ENCODE measurements at places on chromosomes 5 and 9. TPM values are rescaled to one million over a fixed set of nuclear protein-coding genes. Genes with fewer than 3 reads are reported as not detected.

KIF24 gene
- total RNA-seq, result 3.3 TPM

SPINK13 gene
- not detected for total RNA-seq

SPATA31A3 gene
- total RNA-seq, result not detected

ACSL6 gene
- 7.4 TPM for total RNA-seq

GALNT12 gene
- total RNA-seq, result 73.6 TPM

KIAA0825 gene
- total RNA-seq, result 5.4 TPM

HAND1 gene
- total RNA-seq, result 0.54 TPM

UNC13B gene
- 44.5 TPM for total RNA-seq

GRCh38 chr9:105158020-105158419, 86.4 kb upstream of the SLC44A1 start:
- DNase-seq, result no peak

DNA sequence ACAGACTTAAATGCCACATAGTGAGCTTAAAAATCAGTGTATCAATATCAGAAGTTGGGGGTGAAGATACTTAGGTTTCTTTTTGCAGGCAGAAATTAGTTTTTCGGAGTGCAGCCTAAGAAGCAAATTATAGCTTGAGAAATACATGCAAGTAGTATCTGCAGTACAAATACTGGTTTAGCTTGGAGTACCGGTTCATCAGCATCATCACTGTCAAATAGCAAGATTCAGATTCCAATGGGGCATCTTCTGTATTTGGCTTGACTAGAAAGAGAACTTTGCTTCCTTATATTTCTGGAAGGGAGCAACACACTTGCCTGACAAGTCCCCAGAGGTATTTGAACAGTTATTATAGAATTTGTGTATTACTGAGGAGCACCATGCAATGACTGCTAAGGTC, 19.8 kb downstream of the SLC31A1 start:
- DNase-seq, result no peak

DNA sequence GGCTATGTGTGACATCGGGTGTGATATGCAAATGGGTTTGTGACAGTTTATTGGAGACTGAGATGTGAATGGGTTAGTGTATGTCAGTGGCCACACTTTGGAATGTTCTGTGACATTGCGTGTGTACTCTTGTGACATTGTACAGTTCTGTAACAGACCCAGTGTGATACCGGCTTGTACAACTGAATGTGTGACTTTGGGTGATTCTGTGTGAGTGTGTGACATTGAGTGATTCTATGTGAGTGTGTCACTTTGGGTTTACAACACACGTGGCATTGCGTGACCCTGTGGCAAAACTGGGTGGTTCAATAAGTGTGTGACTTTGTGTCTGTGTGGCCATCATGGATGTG, 38.2 kb downstream of the CXXC5 start:
- DNase-seq, result no peak

GRCh38 chr9:122904466-122904822, 715 bp downstream of the RC3H2 start:
- DNase-seq, result no peak

- no peak for DNase-seq
Measured at GRCh38 chr5:65481171-65481581, 544 bp downstream of the ADAMTS6 start.

GRCh38 chr9:22005021-22005701, 3.9 kb downstream of the CDKN2B start:
- no peak for DNase-seq

DNA sequence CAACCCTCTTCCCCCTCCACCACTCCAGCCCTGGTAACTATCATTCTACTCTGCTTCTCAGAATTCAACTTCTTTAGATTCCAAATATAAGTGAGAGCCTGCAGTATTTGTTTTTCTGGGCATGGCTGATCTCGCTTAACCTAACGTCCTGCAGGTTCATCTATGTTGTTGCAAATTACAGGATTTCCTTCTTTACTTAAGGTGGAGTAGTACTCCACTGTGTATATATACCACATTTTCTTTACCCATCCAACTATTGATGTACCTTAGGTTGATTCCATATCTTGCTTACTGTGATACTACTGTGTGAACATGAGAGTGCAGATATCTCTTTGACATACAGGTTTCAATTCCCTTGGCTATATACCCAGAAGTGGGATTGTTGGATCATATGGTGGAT, 106.3 kb upstream of the ZNF366 start:
- no peak for DNase-seq

GRCh38 chr5:78597068-78597973, 51.3 kb downstream of the LHFPL2 start:
- no peak for DNase-seq

DNA sequence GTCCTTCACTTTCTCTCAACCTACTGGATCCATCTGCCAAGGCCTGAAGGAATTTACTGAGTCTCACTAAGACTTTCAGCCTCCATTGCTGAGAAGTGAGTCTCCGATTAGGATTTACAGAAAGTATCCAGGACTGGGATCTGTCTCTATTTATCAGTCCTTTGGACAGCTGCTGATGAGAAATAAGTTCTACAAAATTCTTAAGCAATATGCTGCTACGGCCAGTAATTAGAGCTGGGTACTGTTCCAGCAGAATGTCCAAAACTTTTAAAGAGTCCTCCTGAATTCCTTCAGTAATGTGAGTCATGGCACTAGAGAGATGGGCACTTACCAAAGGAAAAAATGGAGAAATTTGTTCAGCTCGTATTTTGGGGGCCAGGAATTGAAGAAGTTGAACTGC, 5.9 kb downstream of the TEX10 start:
- no peak for DNase-seq

DNA sequence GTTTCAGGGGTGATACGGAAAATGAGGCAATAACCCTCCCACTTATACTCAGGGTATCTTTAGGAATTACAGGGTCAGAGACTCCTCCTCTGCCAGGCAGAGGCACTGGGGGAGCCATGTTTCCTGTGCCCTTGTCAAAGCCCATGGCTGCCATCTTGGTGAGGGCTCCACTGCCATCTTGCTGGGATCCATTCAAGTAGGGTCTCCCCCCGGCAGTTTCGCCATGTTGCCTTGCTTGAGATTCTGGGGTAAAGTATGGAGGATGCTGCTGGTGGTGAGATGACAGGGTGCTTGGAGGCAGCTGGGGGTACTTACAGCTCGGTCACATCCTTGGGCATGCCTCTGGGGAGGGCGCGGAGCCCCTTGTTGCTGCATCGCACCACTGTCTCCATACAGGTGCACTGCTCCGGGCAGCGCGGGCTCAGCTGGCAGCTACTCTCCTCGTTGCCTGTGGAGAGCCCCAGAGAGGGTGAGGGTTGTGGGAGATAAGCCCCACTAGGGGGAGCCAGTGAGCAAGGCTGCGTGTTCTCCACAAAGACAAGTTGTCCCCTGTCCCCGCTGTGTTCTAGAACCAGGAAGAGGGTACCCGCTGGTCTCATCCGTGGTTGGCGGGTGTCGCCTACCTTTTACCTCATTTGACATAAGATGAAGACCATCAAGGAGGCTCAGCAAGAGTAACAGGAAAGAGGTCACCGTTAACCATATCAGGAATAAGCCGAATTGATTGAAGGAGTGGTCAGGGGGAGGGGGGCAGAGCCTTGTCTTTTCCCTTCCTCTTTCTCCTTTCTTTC, 169.0 kb upstream of the PANK3 start:
- peak; percentile 52 for DNase-seq

DNA sequence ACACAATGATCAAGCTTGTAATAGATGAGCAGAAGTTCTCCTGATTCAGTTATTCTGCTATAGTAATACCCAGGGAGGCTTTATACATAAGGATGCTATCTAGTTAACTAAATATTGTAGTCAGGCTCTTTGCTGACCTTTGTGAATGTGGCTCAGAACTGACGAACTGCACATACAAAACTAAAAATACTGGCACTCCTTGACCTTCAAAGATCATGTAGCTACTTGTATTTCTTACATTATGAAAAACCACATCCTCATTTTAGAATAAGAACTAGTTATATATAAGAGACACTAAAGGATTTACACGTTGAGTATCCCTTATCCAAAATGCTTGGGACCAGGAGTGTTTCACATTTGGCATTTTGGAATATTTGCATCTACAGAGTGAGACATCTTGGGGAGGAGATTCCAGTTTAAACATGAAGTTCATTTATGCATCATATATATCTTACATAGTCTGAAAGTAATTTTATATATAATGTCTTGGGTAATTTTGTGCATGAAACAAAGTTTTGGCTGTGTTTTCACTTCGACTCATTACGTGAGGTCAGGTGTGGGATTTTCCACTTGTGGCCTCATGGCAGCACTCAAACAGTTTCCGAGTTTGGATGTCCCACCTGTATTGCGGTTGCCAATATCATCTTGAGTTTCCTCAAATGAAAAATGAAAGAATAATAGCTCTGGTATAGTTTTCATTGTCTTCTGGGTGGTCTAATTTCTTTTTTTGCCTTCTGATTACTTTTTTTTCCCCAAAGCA, 58.4 kb upstream of the FBXL7 start:
- no peak for DNase-seq

DNA sequence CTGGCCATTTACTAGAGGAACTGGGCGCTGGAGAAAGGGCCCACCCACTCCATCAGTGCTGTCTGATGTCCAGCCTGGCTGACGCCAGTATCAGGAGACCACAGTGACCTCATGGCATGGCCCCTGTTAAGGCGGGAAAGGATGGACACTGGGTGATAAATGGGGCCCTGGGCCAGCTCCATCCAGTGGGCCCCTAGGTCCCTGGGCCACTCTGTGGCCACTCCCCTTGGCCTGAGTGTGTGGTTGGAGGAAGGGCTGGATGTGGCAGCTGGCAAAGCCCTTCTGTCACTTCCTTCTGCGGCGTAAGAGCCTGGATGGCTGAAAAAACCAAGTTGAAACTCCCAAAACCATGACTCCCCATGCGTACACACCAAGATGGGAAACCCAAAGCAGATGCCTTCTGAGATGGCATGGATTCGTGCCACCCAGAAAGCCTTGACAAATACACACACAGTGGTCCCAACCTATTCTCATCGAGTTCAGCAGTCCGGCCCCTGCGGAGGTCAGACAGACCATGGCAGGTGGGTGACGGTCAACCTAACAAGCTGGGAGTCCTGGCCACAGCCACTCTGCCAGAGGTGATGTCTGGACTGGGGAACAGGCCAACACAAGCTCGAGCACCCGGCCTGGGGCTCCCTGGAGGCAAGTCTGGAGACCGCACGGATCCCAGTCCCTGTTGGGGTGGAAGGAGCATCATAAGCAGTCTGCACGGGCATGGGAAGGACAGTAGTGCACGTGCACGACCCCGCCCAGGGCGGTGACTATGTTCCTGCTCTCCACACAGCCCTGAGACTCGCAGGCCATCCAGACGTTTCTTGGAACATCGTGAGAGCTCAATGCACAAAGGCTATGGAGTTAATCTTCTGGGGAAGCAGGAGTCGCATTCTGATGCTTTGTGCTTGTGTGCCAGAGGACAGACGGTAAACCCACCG, 45.2 kb upstream of the NOTCH1 start:
- no peak for DNase-seq

DNA sequence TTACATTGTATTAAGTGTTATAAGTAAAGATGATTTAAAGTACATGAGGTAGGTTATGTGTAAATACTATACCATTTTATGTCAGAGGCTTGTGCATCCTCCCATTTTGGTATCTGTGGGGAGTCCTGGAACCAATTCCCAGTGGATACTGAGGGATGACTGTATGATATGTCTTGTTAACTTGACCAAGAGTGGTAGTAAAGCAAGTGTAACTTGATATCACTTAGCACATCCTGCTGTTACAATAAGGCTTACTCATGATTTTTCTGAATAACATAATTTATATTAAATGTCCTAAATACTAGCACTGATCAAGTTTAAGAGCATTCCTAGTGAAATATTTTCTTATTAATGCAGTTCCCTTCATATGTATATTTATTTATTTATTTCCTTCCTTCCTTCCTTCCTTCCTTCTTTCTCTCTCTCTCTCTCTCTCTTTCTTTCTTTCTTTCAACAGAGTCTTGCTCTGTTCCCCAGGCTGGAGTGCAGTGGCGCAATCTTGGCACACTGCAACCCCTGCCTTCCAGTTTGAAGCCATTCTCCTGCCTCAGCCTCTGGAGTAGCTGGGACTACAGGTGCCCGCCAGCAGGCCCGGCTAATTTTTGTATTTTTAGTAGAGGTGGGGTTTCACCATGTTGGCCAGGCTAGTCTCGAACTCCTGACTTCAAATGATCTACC, 7.5 kb downstream of the NDFIP1 start:
- no peak for DNase-seq

DNA sequence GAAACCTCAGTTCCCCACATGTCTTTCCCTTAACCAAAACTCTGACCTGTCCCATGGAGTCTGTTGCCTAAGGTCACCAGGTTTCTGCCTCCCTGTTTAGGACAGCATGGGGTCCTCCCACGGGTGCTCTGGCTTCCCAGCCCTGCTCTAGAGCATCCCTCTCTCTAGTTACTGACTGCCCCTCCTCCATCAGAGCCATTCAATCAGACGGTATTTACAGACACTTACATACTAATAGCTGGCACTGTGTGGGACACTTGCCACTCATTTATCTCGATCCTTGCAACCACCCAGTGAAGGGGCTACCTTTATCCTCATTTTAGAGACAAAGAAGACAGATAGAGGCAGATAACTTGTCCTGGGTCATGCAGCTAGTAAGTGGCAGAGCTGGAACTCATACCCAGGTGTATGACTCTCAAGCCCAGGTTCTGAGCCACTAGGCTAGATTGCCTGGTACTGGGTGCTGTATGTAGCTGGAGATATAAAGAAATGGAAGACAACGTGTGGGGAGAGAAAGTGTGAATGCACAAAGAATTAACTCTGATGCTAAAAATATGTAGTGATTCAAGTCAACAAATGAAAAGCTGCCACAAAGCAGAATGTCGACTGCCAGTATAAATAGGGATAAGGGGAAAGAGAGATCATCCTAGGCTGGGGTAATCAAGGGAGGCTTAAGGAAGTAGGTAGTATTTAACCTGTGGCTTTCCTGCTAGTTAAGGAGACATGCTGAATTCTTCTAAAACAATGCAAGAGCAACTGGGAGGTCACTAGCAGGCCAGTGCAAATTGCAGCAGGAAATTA, 52.5 kb upstream of the PDE8B start:
- DNase-seq, result no peak

GRCh38 chr5:144472221-144472620, 301.5 kb downstream of the KCTD16 start:
- DNase-seq, result no peak

GRCh38 chr5:169728-170094, 21.6 kb upstream of the LRRC14B start:
- DNase-seq, result no peak

- no peak for DNase-seq
Measured at GRCh38 chr5:126300293-126300692, 122.9 kb upstream of the GRAMD2B start.

GRCh38 chr5:58156973-58157701, 302.7 kb downstream of the PLK2 start:
- no peak for DNase-seq

GRCh38 chr5:139494832-139495231, 12.3 kb upstream of the STING1 start:
- DNase-seq, result no peak

DNA sequence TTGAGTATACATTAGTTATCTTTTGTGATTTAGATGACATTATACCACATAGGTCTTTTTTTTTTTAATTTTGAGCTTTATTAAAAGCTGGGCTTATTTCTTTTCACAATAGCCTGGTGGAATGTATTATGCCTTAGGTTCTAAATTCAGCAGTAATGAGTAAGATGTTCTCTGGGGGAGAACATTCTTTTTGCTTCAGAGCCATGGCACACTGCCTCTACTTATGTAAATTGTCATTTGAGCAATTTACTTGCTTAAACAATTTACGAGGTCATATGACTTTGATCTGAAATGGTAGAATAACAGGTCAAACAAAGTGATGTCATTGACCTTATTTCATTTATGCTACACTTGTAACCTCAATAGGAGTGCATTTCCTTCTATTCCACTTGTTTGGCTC, 154.2 kb downstream of the FOCAD start:
- no peak for DNase-seq

GRCh38 chr5:172672681-172673080, 31.6 kb downstream of the NEURL1B start:
- no peak for DNase-seq

GRCh38 chr9:80062567-80062966, 490.8 kb downstream of the TLE4 start:
- DNase-seq, result no peak

Measured in Peyer's patch (tissue), 4 donors.